ENCODE measurements at places on chromosomes 6 and 20.

DNA sequence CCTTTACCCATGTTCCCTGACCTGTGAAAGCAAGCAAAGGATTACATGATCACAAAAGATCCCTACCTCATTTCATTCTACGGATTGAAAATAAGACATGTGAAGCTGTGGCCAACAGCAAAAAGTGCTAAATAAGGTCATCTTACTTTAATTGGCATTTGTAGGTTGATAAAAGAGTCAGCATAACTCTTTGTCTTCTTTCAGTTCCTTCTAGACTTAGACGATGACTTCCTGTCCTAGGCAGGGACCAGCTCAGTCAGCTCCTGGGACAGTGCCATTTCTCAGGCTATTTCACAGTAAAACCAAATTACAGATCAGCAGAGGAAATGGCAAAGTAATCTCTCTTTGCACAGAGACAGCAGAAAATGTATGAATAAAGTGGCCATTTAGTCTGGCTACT is 480.7 kb downstream of the RFPL4B start:
- DNase-seq: no peak

DNA sequence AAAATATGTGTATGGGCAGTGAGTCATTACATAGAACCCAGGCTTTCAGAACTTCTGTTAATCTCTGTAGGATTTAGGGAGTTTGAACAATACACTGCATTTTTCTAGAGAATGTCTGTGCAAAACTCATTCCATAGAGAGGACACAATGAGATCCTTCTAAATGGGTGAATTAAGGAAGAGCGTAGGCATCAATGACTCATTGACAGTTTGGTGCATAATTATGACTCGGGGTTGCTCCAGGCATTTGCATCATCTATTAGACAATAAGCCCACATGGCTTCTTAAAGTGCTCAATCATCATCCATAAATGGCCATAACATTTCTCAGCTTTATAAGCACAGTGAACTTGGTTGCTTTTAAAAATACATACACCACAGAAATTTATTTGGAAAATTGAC is 625.5 kb downstream of the CDH26 start:
- no peak for DNase-seq

- no peak for DNase-seq
Observed at GRCh38 chr20:4056880-4057279, 41.5 kb upstream of the RNF24 start.

DNA sequence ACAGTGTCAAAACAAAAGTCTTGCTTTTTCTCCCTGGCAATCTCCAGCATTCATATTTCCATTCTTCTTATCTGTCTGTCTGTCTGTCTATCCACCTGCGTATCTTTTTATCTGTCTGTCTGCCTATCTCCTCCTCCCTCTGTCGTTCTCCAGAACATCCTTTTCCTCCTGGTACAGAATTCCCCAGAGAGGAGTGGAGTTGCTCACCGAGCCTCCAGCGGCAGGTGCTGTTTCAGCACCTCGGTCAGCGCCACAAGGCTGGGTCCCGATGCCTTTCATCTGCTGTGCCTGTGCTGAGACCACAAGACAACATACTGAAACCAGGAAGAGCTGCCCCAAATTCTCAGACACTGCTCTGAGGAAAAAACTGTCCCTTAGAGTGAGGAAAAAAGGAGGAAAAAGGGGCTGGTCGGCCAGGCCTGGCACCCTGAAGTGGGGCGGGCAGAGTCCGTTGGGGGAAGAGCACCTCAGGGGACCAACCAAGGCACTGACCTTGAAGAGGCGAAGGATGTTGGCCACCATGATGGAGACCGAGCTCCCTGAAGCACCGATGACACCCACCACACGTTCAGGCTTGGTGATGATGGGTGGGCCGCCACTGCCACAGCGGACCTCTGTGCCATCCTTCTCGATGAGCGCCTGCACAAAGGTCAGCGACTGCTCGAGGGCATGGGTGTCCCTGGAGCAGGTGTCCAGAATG is 13.3 kb downstream of the GRM4 start:
- DNase-seq: peak; percentile 22

GRCh38 chr6:89050697-89051096 is 29.9 kb upstream of the PNRC1 start:
- no peak for DNase-seq

GRCh38 chr20:17671011-17671410 is 11.0 kb downstream of the RRBP1 start:
- no peak for DNase-seq

GRCh38 chr6:35397806-35398418 is 54.2 kb upstream of the FANCE start:
- no peak for DNase-seq

GRCh38 chr6:39929733-39930461 is 4.4 kb downstream of the MOCS1 start:
- DNase-seq: no peak

- peak; percentile 43 for DNase-seq
Observed at GRCh38 chr6:30915591-30915946, 1.5 kb downstream of the VARS2 start.

GRCh38 chr6:53715434-53715833 is 49.9 kb upstream of the KLHL31 start:
- no peak for DNase-seq

GRCh38 chr6:169990095-169991030 is 238.9 kb downstream of the ERMARD start:
- peak; percentile 37 for DNase-seq

DNA sequence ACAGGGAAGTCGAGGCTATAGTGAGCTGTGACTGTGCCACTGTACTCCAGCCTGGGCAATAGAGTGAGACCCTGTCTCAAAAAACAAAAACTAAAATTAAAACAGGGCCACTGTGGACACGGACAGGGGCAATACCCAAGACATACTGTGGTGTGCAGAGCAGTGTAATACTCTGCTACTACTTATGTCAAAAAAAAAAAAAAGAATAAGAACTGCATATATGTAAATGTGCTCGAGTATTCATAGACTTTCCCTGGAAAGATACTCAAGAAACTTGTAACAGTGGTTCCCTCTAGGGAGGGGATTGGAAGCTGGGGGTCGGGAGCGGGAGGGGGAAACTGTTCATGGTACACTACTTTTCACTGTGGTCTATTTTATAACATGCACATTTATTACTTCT is 15.9 kb downstream of the SPDEF start:
- no peak for DNase-seq

DNA sequence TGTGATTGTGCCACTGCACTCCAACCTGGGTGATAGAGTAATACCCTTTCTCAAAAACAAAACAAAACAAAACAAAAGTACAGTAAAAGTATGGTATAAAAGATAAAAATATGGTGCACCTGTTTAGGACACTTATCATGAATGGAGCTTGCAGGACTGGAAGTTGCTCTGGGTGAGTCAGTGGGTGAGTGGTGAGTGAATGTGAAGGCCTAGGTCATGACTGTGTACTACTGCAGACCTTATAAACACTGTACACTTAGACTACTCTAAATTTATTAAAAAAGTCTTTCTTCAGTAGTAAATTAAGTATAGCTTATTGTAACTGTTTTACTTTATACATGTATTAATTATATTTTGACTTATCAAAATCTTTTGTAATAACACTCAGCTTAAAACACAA is 46.0 kb downstream of the ZFP64 start:
- no peak for DNase-seq

DNA sequence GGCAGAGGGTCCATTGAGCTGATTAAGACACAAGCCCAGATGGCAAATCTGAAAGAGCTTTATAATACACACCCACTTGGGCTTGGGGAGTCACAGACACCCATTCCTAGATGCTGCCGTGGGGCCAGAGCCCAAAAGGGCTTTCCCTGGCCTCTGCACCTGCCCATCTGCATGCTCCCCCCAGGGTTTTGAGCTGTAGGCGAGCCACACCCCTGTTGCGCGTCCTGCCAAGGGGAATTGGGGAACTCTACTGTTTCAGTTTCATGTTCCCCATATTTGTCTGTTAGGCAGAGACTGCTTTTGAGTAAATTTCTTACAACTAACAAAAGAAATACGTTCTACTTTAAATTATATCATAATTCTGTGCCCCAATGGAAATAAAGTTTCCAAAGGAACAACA is 52.9 kb upstream of the FNDC1 start:
- no peak for DNase-seq

- no peak for DNase-seq
Observed at GRCh38 chr20:57819691-57820380, 110.0 kb upstream of the PMEPA1 start.

- peak; percentile 60 for DNase-seq
Observed at GRCh38 chr20:5843054-5843592, 92.9 kb downstream of the SHLD1 start.

- no peak for DNase-seq
Observed at GRCh38 chr20:39554341-39554740, 592.2 kb downstream of the DHX35 start.

- DNase-seq: no peak
Observed at GRCh38 chr20:23149623-23150279, 63.6 kb upstream of the CD93 start.

DNA sequence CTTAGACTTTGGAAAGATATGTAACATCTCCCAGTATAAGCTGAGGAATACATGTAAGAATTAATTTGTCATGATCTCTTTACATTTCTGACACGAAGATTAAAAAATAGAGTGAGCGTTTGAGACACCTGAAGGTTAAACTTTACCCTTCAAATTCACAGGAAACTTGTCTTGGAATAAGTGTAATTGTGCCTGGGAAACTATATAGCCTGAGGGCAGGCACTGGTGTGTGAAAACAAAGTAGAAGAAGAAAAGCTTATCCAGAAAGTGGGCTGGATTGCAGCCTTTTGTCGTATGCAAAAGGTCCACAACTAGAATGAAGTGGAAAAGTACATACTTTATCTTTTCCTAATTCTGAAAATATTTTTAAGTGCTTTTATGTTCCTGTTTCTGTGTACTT is 275.7 kb upstream of the TCF21 start:
- DNase-seq: no peak

DNA sequence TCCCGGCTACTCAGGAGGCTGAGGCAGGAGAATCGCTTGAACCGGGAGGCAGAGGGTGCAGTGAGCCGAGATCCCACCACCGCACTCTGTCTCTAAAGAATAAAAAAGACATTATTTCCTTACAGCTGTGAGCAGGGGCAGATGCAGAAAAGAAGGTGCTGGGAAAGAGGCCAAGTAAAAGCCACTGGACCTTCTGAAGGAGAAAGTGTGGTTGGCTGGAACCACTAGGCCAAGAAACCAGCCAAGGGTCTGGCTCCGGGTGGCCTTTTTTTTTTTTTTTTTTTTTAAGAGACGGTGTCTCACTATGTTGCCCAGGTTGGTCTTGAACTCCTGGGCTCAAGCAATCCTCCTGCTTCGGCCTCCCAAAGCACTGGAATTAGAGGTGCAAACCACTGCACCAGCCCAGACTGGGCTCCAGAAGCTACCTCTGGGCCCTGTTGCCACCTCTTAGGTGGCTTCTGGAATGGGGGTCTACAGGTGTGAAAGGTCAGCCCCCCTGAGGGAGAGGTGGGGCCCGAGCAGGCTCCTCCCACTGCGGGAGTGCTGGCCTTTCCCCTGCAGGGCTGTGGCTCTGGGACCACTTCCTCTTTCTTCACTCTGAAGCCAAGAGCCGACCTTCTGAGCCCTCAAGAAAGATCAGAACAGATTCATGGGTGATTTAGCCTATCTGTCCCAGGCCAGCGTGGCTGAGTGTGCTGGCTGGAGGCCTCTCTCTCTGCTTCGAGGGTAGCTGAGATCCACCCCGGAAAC is at the start of gene FGD2:
Gene FGD2, plus strand, starts transcription at position 595 of the 750 bp plus-strand sequence. CDS start 163 bp downstream, outside the sequence.
- peak; percentile 23 for DNase-seq

DNA sequence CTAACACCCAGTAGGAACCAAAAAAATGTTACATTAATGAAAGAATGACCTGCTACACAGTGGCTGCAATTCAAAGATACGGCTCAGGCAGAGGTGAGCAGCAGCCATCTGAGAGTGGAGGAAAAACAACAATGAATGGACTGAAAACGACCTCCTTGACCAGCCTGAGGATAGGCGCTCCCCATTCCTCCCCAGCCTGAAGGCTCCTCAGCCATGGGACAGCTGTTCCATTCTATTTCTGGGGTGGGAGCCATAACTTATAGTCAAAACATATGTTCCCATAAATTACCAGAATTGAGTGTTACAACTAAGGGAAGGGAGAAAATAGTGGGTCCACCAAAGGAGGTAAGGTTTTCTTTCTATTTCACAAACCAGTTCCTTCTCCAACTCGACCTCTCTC is 27.2 kb downstream of the FYN start:
- no peak for DNase-seq

GRCh38 chr6:1770435-1770843 is 160.7 kb downstream of the FOXC1 start:
- peak; percentile 32 for DNase-seq

DNA sequence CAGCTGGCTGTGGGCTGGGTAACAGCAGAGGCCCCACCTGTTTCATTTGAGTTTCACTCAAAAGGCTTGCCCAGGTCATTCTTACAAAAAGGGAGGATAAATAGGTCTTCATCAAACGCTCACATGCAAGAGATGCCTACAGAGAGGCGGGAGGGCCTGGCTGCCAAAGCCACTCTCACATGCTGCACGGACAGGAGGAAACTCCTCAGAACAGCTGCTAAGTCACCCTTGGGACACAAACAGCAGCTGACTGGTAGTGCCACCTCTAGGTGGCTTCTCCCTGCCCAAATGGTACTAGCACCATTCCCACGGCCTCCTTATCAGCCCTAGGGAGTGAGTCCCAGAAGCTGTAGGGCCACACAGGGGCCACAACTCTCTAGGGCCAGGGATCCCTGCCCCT is 23.8 kb downstream of the SLC22A23 start:
- DNase-seq: no peak

- DNase-seq: no peak
Observed at GRCh38 chr20:36544134-36545018, 3.1 kb downstream of the MYL9 start.

DNA sequence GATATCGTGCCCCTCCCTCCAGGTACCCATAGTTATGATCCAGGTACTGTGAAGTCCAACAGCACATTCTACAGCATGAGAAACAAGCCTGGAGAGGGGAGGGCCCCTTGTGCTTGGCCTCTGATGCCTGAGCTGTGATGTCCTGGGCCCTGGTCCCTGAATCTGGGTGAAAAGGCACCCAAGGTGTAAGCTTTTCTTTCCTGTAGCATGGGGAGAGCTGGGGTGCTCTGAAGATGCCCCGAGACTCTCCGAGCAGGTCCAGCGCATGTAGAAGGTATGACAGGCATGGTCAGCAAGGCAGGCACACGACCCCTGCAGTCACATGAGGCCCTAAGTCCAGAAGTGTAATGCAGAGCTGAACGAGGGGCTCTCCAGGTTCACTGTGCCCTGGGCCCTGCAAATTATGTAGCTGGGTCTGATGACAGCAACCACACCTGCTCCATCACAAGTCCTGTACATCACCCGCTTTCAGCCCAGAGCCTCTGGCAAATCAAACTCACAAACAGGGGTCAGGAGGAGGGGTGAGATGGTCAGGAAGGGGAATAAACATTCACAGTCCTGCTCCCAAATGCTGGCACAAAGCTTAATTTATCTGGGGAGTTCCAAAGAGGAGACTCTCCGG is 1.8 kb upstream of the CTSZ start:
- DNase-seq: no peak
